Naive B cell (primary cell): ENCODE measurements at places on chromosomes 16 and 17.

GRCh38 chr17:47957591-47958490, at the start of gene PRR15L:
PRR15L (minus strand) TSS chr17:47957883; CDS start chr17:47953234, 4,649 bp downstream.
- DNase-seq: no peak

- DNase-seq: peak; percentile 98
Observed at GRCh38 chr17:7204828-7205461, 14.7 kb downstream of the DLG4 start.

DNA sequence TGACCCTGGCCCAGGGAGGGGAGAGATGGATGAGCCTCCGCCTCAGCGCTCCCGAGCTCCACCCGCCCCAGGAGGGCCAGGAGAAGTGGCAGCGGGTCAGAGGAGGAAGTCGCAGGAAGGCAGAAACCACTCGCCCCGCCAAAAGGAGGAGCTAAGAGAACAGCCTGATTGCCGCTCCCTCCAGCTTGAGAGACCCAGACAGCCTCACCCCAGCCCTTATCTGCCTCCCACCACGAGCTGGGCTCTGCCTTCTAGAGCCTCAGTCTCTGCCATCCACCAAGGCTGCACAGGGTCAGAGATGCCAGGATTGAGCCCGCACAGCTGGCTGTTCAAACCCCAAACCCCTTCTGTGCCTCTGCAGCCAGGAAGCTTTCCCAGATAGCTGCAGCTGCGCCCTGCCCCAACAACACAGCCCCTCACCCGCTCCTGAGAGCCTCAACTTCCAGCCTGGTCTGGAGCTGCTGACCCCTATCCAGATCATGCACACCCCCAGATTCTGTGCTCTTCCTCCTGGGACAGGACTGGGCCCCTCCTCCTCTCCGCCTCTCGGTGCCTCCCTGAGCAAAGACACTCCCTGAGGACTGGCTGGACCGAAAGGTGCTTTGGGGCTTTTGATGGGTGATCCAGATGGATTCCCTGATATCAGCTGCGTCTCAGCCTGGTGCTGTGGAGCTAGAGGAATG, 1.0 kb upstream of the ATP2A3 start:
- DNase-seq: peak; percentile 78

DNA sequence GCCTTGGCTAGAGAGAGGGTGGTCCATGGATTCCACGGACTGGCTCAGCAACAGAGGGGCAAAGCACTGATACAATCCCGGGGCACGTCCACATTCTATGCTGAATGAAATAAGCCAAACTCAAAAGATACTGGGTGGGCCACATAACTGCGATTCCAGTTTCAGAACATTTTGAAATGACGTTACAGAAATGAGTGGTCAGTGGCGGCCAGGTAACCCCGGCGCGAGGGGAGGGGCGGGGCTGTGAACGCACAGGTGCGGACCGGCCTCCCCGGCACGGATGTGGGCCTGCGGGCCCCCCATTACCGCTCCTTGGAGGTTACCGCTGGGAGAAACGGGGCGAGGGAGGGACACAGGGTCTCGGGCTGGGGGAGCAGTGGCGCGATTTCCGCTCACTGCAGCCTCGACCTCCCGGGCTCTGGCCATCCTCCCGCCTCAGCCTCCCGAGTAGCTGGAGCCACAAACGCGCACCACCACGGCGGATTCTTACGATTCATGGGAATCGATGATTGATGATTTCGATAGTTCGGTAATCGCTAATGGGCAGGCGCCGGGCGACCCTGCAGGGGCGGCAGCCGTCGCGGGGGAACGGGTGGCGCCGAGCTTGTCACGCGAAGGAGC, 559 bp downstream of the MVD start:
- no peak for DNase-seq

DNA sequence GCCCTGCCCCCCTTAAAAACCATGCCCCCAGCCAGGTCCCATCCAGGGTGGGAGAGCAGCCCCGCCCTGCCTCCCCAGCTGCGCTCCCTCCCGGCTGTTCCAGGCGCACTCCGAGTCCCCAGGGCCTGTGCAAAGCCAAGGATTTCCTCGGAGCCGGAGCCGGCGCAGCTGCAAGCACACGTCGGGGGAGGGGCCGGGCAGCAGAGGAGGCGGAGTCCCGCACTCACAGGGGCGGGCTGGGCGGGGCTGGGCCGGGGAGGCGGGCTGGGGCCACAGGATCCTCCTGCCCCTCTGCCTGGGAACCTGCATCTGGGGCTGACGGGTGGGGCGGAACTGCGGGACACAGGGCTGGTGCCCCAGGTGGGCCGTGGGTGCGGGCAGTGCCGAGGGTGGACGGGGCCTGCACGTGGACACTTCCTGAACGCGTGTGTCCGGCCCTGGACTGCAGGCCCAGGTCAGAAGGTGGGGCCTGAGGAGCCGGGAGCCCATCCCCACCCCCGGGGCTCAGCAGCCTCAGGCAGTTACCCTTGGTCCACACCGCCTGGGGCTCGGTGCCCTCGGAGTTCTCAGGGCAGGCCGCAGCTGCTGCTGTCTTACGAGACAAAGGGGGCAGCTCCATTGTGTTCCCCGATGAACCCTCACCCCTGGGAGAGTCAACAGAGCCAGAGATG, 24.0 kb upstream of the SSTR5 start:
- no peak for DNase-seq

- no peak for DNase-seq
Observed at GRCh38 chr17:67449845-67450755, 73.0 kb downstream of the PITPNC1 start.

GRCh38 chr16:69773260-69773947, 11.3 kb downstream of the WWP2 start:
- DNase-seq: no peak

- no peak for DNase-seq
Observed at GRCh38 chr16:13521356-13521755, 398.6 kb upstream of the ERCC4 start.

GRCh38 chr17:65035191-65035590, 21.3 kb downstream of the GNA13 start:
- no peak for DNase-seq

DNA sequence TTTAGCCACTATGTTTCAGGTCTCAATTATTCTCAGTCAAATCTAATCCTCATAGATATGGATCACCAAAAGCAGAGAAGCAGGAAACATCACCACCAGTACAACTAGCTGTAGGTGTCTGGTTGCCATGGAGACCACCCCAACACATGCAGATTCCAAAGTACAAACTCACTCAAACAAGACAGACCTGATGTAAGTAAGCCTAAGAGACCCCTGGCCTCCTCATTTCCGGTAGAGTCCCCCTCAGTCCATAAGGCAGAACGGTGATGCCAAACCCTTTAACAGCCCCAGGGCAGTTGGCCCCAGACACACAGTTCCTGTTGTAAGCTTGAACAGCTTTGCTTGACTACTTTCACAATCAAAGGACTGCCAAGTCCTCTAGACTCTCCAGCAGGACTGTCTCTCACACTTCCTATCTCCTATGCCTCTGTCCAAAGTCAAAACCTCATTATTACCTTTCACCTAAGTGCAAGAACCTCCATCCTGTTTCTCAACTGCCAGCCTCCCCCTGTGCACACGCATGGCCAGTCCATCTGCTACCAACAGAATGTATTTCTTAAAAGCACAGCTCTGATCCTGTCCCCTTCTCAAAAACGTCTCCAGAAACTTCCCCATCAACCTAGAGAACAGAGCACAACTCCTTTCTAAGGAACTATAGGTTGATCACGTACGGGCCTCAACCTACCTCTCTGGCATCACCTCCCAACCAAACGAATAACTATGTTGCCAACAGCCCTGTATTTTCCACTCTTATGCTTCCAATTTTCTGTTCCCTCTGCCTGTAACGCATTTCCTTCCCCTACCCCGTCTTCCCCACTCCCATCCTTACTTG, 23.9 kb downstream of the SLC39A11 start:
- DNase-seq: no peak

DNA sequence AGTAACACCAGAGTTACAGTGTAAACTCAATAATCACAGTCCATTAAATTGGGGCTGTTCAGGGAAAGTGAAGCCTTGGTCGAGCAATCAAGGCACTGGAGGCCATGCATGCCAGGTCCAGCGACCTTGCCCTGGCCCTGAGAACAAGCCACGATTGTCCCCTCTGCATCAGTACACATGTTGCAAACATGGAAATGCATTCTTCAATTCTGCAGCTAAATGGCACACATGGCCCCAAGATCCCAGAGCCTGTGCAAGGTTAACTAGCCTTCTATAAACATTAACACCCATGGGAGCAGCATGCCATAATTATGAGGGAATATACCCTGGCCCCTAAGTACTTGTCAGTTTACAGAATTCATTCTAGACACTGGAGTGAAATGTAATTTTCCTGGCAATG, 204.7 kb downstream of the HS3ST3B1 start:
- no peak for DNase-seq

GRCh38 chr17:46193626-46194392, 580 bp upstream of the KANSL1 start:
- DNase-seq: peak; percentile 85

DNA sequence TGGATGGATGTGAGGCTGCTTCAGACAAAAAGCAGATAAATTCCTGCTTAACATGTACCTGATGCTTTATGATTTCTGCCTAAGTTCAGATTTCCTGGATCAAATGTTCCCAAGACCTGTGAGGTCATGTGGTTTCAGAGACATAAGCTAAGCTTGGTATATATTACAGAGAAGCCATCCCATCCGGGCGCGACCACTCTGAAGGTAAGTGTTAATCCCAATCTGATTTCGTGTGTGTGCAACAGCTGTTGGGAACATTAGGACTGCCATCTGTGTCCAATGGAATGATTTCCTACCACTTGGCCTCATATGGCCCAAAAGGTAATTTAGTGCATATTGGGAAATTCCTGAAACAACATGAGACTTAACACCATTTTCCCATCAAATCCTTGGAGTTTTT, 199.1 kb downstream of the HS3ST3B1 start:
- DNase-seq: no peak

DNA sequence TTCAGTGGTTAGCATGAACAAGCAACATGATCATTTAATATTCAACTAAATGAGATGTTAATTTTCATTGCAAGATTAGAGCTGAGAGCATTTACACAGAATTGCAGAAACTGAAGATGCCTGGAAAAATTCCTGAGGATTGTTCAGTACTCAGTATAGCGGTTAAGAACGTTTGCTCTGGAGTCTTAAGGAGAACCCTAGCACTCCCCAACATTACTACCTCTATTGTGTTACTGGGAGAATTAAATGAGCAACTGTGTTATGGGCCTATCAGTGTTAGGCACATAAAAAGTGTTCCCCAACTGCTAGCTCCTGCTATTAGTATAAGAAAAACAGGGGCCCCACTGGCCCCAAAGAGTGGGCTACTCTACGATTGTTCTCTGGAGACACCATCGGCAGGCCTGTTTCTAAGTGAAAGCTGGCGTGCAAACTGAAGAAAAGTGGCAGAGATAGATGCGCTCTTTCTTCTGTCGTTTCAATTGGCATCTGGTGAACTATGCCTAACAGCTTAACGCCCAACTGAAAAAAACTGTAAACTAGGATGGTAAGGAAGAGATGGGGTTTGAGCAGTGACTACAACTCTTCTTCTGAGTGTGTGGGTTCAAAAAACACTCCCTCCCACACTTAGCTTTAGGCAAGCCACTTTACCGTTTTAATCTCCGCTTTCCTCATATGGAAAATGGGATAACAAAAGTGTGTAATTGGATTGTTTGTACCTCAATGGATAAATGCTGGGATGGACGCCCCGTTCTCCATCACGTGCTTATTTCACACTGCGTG, 1.3 kb downstream of the CDR2 start:
- DNase-seq: no peak

DNA sequence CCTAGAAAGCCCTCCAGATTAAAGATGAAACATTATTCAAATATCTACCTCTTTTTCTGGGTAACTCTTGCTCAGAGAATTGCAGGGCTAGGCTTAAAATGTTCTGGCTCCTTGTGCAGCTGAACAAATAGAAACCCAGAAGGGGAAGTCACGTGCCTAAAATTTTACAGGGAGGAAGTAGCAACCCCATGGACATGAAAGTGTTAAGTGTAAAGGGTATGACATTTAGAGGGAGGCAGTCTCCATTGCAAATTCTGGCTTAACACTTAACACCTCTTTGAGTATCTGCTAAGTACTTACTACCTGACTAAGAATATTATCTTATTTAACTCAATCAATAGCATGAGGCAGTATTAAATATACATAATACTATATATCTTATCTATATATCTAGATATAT, 376.1 kb upstream of the ERCC4 start:
- no peak for DNase-seq

- DNase-seq: no peak
Observed at GRCh38 chr16:88732172-88732960, 26.1 kb downstream of the CTU2 start.

DNA sequence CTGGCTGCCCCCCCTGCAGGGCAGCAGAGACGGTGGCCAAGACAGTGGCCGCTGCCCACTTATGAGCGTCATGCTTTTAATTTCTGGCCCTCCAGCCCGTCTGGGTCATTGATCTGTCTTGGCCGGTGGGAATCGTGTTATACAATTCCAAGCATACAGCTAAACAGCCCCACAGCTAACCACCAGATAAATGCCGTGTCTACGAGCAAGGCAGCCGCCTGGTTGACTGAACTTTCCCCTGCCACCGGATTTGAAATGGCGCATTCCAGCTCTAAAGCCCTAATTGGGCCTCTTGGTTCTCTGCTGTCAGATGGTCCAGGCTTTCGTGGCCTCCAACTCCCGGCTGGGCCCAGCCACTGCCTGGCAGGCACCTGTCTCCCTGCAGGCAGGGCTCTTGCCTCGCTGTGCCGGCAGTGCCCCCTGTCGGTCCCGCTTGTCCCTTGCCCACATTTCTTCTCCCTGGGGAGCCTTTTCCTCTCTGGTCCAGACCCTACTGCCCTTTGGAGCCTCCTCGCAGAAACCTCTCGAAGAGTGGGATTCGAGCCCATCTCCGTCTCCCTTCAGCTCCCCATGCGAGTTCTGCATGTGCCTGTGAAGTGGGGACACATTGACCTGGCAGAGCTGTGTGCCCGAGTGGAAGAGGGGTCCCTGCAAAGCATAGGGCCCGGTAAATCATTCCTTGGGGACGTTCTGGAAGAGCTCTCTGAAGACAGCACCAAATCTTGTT, 1.8 kb upstream of the RBFOX3 start:
- DNase-seq: no peak

DNA sequence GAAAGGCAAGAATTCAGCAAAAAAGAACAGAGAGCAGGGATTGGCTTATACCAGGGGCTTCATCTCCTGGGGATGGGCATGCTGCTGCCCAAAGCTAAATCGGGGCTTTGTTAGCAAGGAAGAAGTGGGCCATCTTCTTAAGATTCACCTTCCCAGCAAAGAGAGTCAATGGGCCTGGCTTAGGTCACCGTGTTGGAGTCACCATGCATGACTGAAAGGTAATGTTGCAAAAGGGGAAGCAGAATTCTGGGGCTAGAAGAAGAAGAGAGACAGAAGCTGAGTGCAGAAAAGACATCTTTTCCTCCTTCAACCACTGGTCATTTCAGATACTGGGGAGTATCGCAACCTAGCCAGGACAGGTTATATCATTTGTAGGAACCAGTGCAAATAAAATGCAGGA, 76.3 kb upstream of the KIFC3 start:
- DNase-seq: no peak

- DNase-seq: no peak
Observed at GRCh38 chr16:47568351-47568750, 107.2 kb downstream of the PHKB start.

GRCh38 chr16:17532338-17532995, 61.7 kb upstream of the XYLT1 start:
- no peak for DNase-seq
